ENCODE measurements at places on chromosomes 2 and 18.
A peak's percentile ranks its signal among the peaks of the same experiment; 100 is the strongest.

DNA sequence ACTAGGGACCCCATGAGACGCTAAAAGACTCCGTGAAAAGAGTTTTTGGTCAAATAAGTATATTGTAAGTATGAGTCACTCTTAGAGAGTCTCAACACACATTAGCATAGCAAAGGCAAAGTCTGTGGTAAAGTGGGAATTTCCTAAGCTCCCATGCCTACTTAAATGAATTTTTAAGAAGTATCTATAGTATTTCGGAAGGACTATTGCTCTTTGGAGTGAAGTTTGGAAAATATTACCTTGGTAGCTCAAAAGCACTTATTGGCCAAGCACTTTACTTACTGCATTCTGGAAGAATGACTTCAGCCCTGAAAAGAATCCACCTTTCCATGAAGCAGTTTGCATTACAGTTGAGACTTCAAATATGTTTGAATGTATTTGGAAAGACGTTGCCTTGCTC, 57.1 kb downstream of the CAVIN2 start:
- DNase-seq, result no peak

GRCh38 chr2:241158546-241158900, 8.3 kb downstream of the PPP1R7 start:
- no peak for DNase-seq

- no peak for DNase-seq
Measured at GRCh38 chr18:49742316-49743116, 70.8 kb downstream of the ACAA2 start.

DNA sequence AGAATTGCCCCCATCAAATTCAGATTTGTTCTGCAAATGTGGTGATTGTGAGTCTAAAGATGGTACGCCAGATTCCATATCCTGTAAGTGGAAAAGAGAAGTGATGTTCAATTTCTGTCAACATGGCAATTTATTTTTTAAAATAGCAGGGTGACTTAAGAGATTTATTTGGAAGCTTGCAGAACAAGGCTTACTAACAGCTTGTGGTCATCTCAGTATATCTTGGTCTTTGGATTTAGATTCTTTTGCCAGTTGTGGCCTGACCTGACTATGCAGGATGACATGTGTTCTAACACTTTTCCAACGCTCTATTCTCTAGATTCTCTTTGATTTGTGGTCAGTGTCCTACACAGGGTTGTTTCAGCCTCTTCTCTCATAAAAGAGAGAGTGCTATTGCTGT, 74.4 kb downstream of the MAP3K20 start:
- no peak for DNase-seq

DNA sequence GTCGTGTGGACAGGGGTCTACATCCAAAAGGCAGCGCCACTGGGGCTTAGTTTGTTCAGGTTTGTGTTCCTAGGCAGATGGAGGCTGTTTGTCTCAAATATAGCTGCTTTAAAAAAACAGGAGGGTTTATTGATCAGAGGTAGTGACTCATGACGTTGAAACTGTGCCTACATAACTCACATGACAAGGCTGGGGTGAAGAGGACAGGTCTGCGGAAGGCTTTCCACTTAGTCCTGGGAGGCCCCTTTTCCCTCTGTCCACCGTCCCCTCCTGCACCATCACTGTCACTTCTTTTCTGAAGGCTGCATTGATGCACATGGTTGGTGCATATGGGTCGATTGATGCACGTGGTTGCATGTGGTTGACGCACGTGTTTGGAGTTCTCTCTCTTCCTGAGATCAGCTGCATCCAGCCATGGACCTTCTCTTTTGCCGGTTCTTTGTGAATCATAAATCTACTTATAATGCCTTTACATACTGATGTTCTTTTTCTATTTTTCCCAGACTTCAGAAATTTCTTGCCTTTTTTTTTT, 10.9 kb downstream of the SH3RF3 start:
- DNase-seq, result no peak

DNA sequence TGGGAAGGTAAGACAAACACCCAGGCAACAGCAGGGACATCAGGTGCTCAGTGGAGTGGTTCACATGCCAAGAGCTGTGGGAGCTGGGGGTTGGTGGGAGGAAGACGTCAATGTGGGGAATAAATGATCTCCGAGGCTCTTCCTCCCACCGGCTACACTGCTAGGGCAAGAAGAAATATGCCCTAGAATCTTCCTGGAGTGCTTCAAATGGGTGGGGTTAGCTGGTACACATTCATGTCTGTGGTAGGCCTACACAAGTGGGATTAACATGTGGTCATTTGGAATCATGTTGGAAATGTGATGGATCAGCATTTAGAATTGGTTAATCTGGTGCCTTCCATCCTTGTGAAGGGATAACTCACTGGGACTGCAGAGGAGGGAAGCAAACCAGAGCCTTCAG, 12.4 kb upstream of the ZFP36L2 start:
- no peak for DNase-seq

- DNase-seq, result no peak
Measured at GRCh38 chr18:59323931-59324622, 5.6 kb upstream of the CPLX4 start.

DNA sequence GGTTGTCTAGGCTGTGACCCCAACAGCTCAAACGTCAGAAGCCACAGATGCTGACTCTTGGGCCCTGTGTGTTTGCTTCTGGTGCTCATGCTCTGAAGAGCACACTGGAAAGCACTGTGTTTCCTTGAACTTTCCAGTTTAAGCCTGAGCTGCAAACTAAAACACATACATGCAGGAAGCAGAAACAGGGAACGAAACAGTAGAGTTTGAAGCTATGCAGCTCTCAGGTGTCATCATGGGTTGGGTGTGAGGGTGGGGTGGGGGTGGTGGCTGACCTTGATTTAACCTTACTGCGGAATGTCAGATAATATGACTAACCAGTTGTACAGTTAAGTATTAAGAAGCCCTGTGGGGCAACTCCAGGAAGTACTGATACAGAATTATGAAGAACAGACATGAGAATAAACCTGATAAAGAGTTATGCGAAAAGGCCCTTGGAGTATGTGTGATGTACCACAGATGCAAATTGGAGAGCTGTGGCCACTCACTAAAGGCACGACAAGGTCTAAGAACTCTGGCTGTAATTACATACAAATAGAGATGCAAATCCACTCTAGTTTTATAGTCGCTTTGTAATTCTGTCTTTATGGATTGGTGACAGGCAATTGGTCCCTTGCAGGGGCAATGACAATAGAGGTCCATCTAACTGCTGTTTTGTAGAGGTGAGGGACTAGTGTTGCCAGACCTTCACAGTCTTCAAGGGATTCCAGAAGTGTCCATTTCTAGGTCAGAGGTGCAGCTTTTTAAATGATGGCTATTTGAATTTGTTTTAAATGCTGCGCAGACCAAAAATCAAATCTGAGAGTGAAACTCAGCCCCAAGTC, 273.1 kb downstream of the NAPG start:
- no peak for DNase-seq

DNA sequence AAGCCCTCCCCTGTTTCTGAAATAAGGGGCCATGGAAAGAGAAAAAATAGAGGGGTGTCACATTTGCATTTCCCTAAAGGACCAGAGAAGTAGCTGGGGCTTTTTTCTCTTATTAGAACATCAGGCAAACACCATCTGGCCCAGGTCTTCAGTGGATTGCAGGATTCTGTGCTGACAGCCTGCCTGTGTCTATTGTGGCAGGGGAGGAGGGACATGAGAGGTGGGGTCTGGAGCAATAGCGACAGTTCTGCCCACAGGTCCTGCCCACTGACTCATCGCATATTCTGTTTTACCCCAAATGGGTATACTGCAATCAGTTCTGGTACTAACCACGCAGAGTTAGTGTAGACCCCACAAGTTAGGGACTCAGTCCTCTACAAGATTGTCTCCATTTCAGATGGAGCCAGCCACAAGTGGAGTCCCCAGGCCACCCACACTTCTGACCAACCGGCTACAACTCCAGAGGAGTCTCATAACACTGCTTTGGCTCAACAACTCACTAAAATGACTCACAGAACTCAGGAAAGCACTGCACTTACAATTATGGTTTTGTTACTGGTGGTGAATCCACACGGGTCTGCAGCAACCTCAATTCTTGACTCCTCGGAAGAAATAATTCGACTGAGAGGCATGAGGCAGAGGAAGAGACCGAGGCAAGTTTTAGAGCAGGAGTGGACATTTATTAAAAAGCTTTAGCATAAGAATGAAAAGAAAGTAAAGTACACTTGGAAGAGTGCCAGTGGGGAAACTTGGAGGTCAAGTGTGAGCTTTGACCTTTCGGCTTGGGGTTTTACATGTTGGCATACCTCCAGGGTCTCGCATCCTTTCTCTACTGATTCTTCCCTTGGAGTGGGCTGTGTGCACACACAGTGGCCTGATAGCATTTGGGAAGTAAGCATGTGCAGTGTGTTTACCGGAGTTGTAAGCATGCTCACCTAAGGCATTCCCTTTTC, 146.4 kb upstream of the SPATS2L start:
- no peak for DNase-seq

- no peak for DNase-seq
Measured at GRCh38 chr2:134269972-134270735, 16.3 kb downstream of the MGAT5 start.

DNA sequence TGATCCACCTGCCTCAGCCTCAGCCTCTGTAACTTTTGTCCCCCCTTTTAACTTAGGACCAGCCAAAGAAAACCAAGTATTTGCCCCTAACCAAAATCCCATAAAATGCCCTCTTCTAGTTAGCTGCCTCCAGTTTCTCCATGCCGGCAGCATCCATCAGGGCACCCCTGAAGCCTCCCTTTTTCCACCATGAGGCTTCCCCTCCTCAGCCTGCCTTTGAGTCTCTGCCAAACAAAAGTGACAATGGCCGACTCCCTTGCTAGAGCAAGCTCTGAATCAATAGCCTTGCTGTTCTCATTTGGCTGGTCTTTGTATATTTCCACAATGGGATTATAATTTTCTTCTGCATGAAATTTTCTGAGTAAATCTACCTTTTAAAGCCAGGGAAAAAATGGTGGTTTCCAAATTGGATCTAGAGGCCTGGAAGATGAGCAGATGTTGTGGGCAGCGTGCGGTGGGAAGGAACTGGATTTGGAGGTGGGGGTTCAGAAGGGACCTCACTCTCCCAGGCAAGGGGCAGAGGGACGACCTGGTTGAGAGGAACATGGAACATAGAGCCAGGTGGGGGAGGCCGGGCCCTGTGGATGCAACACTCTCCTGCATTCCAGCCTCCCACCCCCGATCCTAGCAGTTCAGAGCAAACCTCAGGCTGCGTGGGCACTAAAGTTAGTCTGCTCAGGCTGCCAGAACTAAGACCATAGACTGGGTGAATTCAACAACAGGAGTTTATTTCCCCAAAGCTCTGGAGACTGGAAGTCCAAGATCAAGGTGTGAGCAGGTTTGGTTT, 80.6 kb downstream of the HS6ST1 start:
- no peak for DNase-seq

GRCh38 chr2:207474863-207475485, 54.8 kb upstream of the CREB1 start:
- DNase-seq, result peak; percentile 46

DNA sequence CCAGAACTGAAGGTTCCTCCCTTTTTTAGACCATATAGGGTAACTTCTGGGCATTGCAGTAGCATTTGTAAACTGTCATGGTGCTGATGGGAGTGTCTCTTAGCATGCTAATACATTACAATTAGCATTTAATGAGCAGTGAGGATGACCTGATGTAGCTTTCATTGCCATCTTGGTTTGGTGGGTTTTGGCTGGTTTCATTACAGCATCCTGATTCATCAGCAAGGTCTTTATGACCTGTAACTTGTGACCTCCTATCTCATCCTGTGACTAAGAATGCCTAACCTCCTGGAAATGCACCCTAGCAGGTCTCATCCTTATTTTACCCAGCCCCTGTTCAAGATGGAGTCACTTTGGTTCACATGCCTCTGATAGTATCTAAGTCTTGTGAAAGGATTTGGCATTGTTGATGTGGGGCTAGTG, 159.0 kb downstream of the TMX3 start:
- no peak for DNase-seq

GRCh38 chr2:240275386-240275785, 134.9 kb upstream of the OTOS start:
- DNase-seq, result no peak

DNA sequence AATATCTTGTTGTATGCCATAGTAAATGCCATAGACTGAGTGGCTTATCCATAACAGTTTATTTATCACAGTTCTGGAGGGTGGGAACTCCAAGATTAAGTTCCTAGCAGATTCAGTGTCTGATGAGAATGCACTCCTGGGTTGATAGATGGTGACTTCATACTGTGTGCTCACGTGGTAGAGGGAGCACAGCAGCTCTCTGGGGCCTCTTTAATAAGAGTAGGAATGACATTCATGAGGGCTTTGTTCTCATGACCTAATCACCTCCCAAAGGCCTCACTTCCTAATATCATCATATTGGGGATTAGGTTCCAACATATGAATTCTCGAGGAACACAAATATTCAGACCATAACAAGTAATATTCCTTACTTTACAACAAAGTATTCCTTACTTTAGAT, 98.1 kb upstream of the SH3BP4 start:
- no peak for DNase-seq

GRCh38 chr2:164710837-164711765, 89.8 kb upstream of the GRB14 start:
- no peak for DNase-seq

- DNase-seq, result no peak
Measured at GRCh38 chr18:30439174-30439573, 603.4 kb downstream of the DSC3 start.

DNA sequence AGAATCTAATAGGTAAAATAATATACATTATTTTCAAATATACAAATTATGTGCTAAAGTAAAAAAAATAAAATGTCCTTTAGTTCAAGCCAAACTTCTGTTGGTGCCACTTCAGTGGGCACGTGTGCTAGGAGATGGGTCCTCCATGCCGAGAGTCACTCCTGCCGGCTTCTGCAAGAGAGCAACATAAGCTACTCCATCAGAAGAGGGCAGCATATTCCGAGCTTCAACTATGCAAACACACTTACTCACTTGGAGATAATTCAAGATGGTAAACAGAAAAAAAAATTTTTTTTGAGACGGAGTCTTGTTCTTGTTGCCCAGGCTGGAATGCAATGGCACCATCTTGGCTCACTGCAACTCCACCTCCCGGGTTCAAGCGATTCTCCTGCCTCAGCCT, 24.4 kb downstream of the CNOT11 start:
- DNase-seq, result no peak

GRCh38 chr2:28445448-28446258, 50.2 kb upstream of the PLB1 start:
- DNase-seq, result no peak

DNA sequence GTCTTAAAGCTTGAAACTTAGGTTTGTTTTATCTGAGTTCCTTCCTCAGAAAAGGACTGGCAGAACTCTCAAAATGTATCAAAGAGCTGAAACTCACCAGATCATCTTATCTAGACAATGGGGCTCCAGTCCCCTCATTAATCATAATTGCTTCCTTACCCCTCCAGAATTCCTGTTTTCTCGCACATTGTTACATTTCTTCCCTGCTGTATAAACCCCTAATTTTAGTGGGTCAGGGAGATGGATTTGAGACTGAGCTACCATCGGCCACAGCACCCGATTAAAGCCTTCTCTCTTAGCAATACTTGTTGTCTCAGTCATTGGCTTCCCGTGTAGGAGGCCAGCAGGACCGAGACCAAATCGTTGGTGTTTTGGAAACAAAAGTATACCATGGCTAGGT, 71.8 kb upstream of the CABLES1 start:
- DNase-seq, result no peak

Data from activated gamma-delta T cell treated with Interleukin-2 at 50 U/mL for 16 hours (primary cell).